ENCODE measurements at places on chromosomes 5 and 9.

DNA sequence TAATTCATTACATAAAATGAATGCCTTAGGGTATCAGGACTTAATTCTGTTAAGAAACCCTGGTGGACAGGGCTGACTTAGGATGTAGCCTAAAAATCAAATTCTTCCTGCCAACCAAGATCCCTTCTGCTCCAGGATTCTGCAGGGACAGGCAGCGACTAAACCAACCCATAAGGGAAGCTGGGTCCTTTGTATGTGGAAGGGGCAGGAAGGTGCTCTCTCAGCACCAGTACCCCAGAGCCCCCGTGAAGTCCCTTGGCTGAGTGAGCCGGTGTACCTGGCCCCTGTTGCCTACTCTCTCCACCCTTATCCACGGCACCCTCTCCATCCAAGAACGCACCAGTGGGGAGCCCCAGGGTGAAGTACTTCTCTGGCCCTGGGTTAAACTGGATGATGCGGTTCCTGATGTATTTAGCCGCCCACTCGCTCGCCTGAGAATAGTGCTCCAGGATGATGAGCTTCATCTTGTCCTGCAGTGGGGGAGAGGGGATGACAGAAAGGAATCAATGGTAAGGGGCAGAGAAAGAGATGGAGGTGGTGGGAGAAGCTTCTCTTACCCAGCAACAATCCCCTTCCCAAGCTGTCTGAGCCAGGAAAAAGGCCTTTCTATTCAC lies 1.1 kb downstream of the GNPDA1 start:
- no peak for DNase-seq

GRCh38 chr9:134781591-134782302 lies 98.9 kb upstream of the FCN2 start:
- DNase-seq, result no peak

GRCh38 chr5:40071870-40072269 lies 607.8 kb upstream of the PTGER4 start:
- DNase-seq, result no peak

- no peak for DNase-seq
These were observed 44.8 kb upstream of the TRIM36 start for GRCh38 chr5:115214541-115214940.

DNA sequence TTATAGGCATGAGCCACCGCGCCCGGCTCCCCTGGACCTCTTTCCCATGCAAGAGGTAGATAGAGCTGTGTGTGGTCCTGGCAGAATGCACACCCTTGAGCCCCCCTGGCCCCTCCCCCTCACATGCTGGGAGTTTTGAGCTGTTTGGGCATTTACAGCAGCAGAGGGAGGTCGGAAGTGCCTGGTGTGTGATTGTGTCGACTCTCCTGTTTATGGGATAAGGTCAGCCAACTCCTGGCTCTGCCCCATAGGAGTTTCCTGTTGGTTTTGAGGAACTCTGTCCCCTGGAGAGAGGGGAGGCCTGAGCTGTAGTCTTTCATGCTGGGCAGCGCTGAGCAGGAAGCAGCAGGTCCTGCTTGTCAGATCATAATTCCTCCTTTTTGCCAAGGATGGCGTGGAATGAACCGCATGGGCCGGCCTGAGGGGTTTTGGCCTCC lies 6.0 kb downstream of the LRRC8A start:
- DNase-seq, result no peak
